ENCODE measurements at places on chromosomes 7 and 10.

DNA sequence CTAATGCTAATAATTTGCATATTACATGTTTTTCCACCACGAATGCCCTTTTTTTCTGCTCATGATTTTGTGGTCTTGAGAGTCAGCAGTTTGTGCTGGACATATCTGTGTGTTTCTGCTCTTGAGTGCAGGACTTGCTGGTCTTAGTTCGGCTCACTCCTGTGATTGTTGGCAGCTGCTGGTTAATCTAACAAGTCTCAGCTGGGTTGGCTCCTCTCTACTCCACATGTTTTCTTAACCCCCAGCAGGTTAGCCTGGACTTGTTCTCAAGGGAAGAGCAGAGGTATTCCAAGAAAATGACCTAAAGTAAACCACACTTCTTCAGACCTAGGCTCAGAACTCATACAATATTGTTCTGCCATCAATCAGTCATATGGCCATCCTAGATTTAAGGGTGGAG lies 1238.9 kb downstream of the XPNPEP1 start:
- DNase-seq = no peak

DNA sequence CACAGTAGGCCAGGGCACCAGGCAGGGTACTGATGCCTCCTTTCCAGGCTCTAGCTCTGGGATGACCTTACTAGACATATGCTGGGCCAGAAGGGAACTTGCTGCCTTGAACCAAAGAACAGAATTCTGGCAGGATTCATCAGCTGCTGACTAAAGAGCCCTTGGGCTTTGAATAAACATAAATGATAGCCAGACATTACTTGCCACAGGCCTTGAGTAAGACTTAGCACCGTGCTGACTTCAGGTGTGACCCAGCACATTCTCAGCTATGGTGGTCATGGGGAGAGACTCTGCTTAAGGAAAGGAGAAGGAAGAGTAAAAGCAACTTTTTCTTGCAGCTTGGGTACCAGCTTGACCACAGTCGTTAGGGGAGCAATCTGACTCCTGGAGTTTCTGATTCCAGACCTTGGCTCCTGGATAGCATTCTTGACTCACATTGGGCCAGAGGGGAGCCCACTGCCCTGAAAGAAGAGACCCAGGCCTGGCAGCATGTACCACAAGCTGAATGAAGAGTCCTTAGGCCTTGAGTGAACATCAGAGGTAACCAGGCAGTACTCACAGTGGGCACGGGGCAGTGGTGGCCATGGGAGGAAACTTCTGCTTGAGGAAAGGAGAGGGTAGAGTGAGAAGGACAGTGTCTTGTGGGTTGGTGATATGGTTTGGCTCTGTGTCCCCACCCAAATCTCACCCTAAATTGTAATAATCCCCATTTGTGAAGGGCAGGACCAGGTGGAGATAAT lies 926.1 kb upstream of the SORCS1 start:
- DNase-seq = no peak

DNA sequence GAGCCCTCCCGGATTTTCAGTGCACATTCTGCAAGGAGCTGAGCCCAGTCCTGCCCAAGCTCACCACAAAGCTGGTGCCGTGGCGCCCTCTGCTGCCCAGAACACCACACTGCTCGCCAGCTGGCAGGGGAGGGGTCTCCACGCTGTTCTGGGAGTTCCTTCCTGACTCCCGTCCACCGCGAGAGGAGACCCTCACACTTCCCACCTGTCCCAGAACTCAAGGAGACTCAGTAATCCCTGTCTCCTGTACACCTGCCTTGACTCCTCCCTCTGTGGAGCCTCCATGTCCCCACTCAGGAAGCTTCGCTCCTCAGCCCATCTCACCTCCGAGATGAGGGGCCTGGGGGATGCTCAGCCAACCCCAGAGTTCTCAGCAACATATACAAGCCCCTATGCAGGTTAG lies 11.3 kb downstream of the C10orf105 start:
- peak; percentile 19 for DNase-seq

GRCh38 chr7:111662386-111662785 lies 100.1 kb upstream of the IMMP2L start:
- no peak for DNase-seq

DNA sequence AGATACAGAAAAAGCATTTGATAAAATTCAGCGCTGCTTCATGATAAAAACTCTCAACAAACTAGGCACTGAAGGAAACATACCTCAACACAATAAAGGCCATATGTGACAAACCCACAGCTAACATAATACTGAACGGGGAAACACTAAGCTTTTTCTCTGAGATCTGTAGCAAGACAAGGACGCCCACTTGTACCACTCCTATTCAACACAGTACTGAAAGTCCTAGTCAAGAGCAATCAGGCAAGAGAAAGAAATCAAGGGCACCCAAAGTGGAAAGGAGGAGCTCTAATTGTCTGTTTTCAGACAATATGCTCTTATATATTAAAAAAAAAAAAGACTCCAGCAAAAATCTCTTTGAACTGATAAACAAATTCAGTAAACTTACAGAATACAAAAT lies 13.3 kb downstream of the DIP2C start:
- no peak for DNase-seq

- no peak for DNase-seq
Measured at GRCh38 chr7:47581438-47581803, 490 bp downstream of the TNS3 start.

GRCh38 chr7:135964274-135964673 lies 12.9 kb downstream of the MTPN start:
- DNase-seq = no peak

- no peak for DNase-seq
Measured at GRCh38 chr10:31083765-31084184, 52.1 kb upstream of the ZNF438 start.

DNA sequence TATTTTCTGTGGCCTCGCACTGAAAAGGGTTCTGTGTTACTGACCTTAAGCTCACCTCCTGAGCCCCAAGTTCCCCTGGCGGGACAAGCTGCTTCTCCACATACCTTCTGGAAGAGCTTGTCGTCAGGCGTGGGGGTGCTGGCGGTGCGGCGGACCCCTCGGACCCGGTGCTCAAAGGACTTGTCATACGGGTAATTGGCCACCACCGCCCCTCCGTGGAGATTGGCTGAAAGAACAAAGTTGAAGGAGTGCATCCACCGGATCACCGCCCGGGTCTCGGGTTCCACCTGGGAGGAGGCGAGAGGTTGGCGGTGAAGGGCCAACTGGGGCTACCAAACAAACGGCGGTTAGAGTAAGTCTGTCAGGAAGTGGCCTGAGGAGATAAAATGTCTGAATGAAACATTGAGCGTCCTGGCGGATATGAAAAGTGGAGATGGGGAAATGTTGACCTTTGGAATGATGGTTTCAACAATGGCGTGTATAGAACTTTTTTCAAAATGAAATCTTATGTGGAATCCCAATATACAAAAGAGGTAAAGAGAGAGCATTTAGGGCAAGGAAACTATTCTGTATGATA lies 16.5 kb downstream of the CPN1 start:
- DNase-seq = no peak

- no peak for DNase-seq
Measured at GRCh38 chr10:120511165-120511564, 54.1 kb downstream of the PLPP4 start.

DNA sequence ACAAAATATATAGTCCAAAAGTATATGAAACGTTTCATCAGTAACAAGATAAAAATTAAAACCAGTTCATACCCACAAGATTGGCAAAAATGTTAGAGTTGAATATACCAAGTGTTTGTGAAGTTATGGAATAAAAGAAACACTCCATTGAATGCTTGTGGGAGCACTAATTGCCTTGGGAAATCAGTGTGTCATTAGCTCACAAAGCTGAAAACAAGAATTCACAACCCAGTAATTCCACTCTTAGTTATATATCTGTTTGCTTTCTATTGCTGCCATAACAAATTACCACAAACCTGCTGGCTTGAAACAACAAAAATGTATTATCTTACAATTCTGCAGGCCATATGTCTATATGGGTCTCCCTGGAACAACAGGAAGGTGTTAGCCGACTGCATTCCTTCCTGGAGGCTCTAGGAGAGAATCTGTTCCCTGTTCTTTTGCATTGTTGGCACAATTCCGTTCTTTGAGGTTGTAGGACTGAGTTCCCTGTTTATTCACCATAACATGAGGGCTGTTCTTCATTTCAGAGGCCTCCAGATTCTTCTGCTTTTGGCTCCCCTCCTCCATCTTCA lies 45.7 kb downstream of the SEM1 start:
- DNase-seq = no peak

DNA sequence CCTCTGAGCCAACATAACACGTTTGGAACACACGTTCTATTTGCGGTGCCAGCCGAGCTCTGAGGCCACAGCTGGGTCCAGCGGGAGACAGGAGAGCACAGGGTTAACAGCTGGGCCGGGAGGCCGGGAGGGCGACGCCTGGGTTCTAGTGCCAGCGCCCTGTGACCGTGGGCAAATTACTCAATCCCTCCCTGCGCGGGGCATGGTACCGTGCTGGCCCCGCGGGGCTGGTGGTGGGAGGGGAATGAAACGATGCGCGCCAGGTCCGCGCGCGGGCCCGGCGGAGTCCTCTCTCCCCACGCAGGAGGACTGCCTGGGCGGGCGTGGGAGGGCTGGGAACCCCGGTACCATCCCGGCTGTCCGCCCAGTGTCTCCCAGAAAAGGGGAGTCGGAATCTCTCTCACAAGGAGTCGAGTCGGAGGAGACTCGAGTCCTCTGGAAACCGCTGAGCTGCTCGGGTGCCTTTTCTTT lies 30.4 kb downstream of the LEP start:
- DNase-seq = no peak
